Activated T-cell treated with anti-CD3 and anti-CD28 coated beads, Interleukin-2, amount 50 U/mL, for 24 hours (primary cell): ENCODE measurements at places on chromosomes 7 and 10.

DNA sequence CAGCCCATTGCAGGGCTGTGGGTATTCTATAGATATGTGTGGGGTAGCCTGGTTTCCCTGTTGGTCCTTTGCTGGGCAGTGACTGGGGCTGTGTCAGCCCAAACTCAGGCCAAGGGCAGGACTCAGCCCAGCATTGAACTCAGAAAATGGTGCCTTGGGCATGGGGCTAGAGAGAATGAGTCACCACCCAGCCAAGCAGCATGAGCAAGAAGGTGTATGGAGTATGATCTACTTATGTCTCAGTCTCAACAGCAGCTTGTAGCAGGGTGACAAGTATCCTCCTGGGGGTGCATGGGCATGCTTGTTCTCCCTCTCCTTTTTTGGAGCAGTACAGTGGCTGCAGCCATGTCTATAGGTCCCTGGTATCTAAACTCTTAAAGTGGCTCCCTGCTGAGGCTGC is 32.0 kb downstream of the STK31 start:
- no peak for DNase-seq

GRCh38 chr7:92075455-92076158 is 58.7 kb downstream of the CYP51A1 start:
- DNase-seq, result no peak

- DNase-seq, result no peak
Observed at GRCh38 chr10:30828164-30828563, 198.6 kb upstream of the LYZL2 start.

DNA sequence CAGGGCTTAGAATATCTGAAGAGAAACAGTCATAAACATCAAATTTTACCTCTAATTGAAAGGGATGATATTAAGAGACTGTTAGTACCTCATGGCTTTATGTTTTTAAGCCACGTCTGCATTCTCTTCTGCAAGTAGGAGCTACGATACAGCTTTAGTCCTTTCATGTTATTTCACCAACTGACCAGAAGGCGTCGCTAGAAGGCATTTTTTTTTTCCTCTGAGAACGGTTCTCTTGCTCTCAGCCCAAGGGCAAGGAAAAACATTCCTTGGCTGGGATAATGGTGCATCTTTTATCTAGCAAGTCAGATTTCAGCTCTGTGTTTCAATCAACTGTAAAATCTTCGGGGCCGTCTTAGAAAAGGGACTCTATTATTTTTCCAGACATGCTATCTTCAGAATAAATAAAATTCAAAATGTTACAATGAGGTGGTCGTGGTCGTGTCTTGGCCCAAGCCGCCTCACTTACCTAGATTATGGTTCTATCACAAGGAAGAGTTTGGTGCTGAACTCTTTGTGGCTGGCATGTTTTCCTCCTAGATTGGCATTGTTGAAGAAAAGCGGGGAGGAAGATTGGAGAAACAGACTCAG is 41.6 kb upstream of the LYZL2 start:
- no peak for DNase-seq

DNA sequence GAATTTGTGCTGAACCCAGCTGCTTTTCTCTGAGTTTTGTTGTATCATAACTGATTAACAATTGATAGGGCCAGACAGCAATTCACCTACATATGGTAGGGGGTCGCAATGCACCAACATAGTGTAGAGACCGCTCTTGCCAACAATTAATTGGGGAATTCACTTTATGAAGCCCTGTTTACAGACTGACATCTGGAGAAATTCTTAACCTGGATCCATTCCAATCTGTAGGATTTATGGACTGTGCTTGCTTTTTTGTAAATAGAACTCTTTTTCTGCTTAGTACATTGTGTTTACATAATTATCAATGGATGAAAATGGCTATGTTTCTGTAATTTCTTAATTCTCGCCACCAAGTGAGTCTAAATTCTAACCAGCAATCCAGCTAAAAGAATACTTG is 311.7 kb upstream of the BMPER start:
- DNase-seq, result no peak

GRCh38 chr7:41122256-41122987 is 580.5 kb downstream of the INHBA start:
- no peak for DNase-seq
